ENCODE measurements at places on chromosomes 4 and X. TPM values are rescaled to one million over a fixed set of nuclear protein-coding genes. Genes with fewer than 3 reads are reported as not detected.

The TEX13B gene
- polyA plus RNA-seq: not detected

GRCh38 chr4:181676546-181676945, 566.7 kb upstream of the TENM3 start:
- DNase-seq: no peak

- peak; percentile 25 for DNase-seq
Observed at GRCh38 chr4:142126890-142127497, 490.6 kb downstream of the IL15 start.

DNA sequence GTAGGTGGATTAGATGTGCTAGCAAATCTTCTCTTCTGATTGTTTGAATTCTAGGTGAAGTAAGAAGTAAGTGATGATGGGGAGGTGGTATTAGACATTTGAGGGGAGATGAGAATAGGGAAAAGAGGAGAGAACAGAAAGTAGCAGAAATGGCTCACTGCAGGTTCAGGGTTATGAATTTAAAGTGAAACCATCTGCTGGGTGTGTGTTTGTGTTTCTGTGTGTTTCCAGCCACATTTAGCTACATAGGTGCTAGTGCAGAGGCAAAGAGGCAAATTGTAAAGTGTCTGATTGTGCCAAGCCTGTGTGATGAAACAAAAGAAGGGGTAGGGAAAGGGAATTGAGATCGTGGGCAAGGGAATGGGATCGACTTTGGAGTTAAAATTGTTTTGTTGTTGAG, 50.6 kb downstream of the ZFX start:
- DNase-seq: no peak

GRCh38 chr4:101083131-101083530, 264.2 kb downstream of the PPP3CA start:
- DNase-seq: no peak

DNA sequence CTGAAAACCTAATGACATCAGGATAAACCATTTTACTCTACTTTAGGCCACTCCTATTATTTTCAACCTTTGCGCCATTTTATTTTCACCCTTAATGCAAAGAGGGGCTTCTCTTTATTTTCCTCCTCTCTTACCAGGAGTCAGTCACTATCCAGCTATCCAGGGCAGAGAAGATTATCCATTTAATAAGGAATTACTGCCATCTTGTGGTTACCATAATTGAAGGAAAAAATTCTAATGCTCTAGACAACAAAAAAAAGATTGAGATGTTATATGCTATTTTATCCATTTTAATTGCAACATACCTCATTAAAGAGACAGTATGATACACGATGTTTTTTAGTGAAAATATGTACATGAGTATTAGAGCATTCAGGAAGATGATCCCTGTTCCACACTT, 514.5 kb upstream of the FAM241A start:
- DNase-seq: no peak

The USP26 gene
- polyA plus RNA-seq: not detected

DNA sequence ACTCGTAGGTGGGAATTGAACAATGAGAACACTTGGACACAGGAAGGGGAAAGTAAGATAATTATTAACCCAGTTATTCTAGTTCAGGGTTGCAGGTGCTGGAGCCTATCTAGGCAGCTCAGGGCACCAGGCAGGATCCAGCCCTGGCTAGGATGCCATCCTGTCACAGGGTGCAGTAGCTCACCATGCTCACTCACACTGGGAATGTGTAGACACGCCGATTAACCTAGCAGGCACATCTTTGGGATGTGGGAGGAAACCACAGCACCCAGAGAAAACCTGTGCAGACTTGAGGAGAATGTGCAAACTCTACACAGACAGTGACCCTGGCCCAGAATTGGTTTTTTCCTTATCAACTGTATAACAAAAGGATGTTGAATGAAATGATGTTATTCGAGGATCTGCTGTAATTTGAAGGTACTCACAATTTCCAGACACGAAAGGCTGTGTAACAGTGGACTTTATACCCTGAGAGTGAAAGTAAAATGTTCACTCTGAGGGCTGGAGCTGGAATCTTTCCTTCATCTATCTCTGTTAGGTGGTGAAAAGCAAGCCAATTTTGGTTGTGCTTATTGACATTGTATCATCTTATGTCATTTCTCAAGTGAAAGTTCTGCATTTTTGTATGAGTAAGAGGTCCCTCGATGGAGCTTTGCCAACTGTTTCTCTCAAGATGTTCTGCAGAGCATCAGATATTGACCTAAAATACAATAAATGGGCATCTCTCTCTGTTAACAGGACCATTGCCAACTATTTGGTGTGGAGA, 78.8 kb downstream of the PHEX start:
- no peak for DNase-seq

GRCh38 chr4:153497988-153498967, 32.1 kb downstream of the TMEM131L start:
- DNase-seq: no peak

The CD40LG gene
- 0.04 TPM for polyA plus RNA-seq

The CPLX1 gene
- 5.9 TPM for polyA plus RNA-seq

GRCh38 chrX:68690936-68691501, 43.6 kb downstream of the STARD8 start:
- DNase-seq: no peak

- no peak for DNase-seq
Observed at GRCh38 chr4:168884251-168885124, 125.6 kb downstream of the CBR4 start.

GRCh38 chr4:144646523-144647094, 653 bp downstream of the HHIP start:
- no peak for DNase-seq

GRCh38 chrX:133653358-133653757, 238.1 kb upstream of the GPC4 start:
- DNase-seq: no peak

The CDX4 gene
- polyA plus RNA-seq: not detected

GRCh38 chr4:187108845-187109244, 385.2 kb upstream of the FAT1 start:
- DNase-seq: no peak
